ENCODE measurements at places on chromosomes 16 and 17. TPM values are rescaled to one million over a fixed set of nuclear protein-coding genes. Genes with fewer than 3 reads are reported as not detected.

Gene ZNF205
- total RNA-seq, result not detected

Gene SPATA32
- 0.23 TPM for total RNA-seq

Gene DOC2B
- not detected for total RNA-seq

GRCh38 chr16:23182679-23183542 is at the start of gene SCNN1G:
Gene SCNN1G, plus strand, starts transcription at chr16:23182745. Its CDS starts 3,527 bp downstream, at chr16:23186272.
- no peak for DNase-seq

DNA sequence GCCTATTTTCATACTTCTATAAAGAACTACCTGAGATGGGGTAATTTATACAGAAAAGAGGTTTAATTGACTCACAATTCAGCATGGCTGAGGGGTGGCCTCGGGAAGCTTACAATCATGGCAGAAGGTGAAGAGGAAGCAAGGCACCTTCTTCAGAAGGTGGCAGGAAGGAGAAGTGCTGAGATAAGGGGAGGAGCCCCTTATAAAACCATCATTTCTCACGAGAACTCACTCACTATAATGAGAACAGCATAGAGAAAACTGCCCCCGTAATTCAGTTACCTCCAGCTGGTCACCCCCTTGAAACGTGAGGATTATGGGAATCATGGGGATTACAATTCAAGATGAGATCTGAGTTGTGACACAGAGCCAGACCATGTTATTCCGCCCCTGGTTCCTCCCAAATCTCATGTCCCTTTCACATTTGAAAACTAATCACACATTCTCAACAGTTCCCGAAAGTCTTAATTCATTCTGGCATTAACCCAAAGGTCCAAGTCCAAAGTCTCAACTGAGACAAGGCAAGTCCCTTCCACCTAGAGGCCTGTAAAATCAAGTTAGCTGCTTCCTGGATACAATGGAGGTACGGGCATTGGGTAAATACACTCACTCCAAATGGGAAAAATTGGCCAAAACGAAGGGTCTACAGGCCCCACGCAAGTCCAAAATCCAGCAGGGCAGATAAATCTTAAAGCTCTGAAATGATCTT is 237.7 kb downstream of the CDH13 start:
- DNase-seq, result no peak

- no peak for DNase-seq
Observed at GRCh38 chr16:82808036-82808435, 181.3 kb downstream of the CDH13 start.

- DNase-seq, result no peak
Observed at GRCh38 chr17:63066158-63066813, 100.3 kb downstream of the TANC2 start.

DNA sequence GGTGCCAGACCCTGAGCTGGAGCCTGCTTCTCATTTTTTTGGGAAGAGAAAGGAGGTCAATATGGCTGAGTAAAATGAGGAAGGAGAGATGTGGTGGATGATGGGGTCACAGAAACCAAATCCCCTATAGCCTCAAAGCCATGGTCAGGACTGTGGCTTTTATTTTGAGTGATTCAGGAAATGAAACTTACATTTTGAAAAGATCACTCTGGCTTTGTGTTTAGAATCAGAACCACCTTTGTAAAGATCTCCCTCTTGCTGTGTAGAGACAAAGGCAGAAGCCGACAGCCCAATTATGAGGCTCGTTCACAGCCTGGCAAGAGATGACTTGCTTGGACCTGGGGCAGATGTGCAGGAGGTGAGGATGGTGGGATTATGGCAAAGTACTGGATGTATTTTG is 121.6 kb upstream of the ANKFN1 start:
- DNase-seq, result no peak

DNA sequence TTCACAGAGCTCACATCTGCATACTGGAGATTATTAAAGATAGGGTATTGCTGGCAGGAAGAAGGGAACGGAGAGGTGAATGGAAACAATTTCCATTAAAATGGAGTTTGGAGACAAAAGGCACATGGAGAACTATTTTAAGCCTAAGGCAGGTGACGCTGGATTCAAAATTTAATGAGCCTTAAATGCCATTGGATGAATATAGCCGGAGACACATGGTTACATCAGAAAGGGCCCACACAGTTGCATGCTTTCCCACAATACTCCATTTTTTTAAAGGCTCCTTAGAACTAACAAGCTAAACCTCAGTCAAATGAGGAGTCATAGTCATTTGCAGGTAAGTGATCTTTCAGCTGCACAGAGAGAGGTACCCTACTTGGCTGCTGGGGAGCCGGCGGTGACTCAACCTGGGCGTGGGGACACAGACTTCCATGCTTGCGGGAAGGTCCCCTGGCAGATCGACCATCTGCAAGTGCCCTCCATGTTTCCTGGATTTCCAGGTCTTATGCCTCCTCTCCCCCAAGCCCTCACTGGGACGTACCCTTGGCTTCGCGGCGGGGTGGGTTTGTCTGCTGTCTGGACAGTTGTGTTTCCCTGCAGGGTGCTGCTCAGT is 259.2 kb downstream of the CBLN1 start:
- DNase-seq, result no peak

DNA sequence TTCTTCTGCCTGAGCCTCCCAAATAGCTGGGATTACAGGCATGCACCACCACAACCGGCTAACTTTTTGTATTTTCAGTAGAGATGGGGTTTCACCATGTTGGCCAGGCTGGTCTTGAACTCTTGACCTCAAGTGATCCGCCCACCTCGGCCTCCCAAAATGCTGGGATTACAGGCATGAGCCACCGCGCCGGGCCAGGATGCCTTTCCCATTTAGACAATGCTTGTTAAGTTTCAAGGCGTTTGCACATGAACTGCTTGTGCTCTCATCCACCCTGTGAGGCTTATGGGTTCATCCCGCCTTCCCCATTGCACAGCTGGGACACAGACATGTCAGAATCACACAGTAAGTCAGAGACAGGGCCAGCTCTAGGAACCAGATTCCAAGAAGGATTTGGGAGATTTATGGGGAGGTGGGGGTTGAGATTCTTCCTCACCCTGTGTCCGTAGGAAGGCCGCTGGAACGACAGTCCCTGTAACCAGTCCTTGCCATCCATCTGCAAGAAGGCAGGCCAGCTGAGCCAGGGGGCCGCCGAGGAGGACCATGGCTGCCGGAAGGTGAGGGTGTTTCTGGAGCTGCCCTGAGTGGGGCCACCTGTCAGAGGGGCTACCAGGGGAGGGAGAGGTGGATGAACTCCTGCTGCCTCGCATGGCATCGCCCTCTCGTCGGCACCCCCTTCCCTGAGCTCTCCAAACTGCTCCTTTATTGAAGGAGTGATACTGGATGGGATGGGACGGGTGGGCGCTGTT is 46.3 kb downstream of the MRC2 start:
- no peak for DNase-seq

- DNase-seq, result no peak
Observed at GRCh38 chr16:49283376-49284049, 1.9 kb upstream of the CBLN1 start.

- no peak for DNase-seq
Observed at GRCh38 chr17:75922173-75922961, 17.7 kb upstream of the MRPL38 start.

- no peak for DNase-seq
Observed at GRCh38 chr17:32564325-32564724, 77.5 kb downstream of the CDK5R1 start.
